ENCODE measurements at places on chromosomes 6 and 20.
A peak's percentile ranks its signal among the peaks of the same experiment; 100 is the strongest.

DNA sequence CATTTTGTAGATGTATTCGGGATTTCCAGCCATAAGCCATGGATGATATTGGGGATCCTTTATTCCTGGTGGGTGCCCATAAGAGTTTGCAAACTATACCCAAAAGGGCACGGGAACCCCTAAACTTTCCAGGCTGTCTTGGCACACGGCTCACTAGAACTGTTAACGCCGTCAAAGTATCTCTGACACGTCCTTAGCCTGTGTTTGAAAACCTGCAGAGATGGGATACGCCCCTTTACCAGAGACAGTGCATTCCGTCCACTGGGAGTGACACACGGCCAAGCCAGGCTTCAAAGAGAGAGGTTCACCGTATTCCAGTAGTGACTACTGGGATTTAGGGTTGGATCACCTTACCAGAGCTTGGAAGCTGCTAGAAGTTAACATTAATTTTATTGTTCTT lies 95.0 kb downstream of the THBS2 start:
- DNase-seq, result no peak

GRCh38 chr6:138088326-138088762 lies 18.9 kb downstream of the PERP start:
- DNase-seq, result peak; percentile 92

GRCh38 chr20:965956-966355 lies 36.2 kb downstream of the RSPO4 start:
- DNase-seq, result peak; percentile 26

DNA sequence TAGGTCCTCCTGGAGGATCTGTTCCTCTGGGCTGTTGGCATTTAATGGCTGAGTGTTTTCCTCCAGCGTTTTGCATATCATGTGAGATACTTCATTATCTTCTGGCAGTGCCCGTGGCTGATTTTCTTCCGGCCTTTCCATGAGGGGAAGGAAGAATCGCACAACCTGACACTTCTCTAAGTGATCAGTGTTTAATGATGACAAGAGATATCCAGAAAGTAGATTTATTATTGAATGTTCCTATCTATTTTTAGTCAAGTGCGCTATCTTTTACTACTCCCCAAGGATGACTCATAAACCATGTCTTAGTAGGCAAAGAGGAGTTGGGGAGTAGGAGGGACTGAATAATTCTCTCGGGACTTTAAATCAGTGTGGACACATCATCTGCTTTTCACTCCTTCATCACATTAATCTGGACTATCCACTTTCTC lies 149.7 kb downstream of the PLCB4 start:
- peak; percentile 33 for DNase-seq

- DNase-seq, result peak; percentile 83
These were observed 443.1 kb upstream of the OPRM1 start for GRCh38 chr6:153595903-153596302.

GRCh38 chr20:20606050-20606449 lies 106.4 kb downstream of the RALGAPA2 start:
- no peak for DNase-seq

- DNase-seq, result no peak
These were observed 187.1 kb downstream of the BMP7 start for GRCh38 chr20:57079031-57080005.

- no peak for DNase-seq
These were observed 58.1 kb downstream of the UQCC1 start for GRCh38 chr20:35353646-35354045.

GRCh38 chr6:75896526-75896925 lies 147.5 kb downstream of the MYO6 start:
- DNase-seq, result no peak

GRCh38 chr20:6008254-6008653 lies 45.6 kb downstream of the LRRN4 start:
- peak; percentile 99 for DNase-seq

- no peak for DNase-seq
These were observed 2.8 kb upstream of the JARID2 start for GRCh38 chr6:15242937-15243614.

GRCh38 chr6:151240791-151241642 lies 1.2 kb downstream of the AKAP12 start:
- peak; percentile 22 for DNase-seq

DNA sequence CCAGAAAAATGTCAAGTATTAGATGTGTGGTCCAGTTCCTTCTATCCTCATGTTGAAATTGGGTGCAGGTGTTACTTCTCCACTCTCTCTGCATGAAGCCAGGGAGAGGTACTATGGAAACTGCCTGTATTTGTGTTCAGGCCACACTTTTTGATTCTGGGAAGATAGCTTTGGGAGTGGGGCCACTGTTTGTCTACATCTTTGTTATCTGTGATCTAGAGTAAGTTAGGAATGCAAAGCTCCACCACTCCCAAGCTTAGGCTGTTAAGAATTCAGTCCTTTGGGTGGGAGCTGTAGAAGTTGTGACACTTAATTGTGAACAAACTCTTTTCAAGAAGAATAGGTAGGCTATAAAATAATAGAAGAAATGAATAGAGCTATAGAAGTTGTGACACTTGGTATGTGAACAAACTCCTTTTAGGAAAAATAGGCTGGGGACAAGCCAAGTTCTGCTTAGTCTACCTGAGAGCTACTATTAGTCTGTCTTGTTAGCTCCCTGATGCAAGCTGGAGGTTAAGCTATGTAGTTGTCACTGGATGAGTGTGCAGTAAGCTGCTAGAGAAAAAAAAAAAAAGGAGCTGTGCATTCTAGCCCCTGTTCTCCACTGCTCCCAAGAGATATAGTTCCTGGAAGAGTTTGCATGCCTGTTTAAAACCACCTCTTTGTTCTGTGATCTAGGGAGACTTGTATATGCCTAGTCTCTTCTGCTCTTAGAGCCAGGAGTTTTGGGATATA lies 7.1 kb upstream of the GFRAL start:
- no peak for DNase-seq

GRCh38 chr6:65819152-65819551 lies 112.1 kb upstream of the EYS start:
- DNase-seq, result peak; percentile 9

DNA sequence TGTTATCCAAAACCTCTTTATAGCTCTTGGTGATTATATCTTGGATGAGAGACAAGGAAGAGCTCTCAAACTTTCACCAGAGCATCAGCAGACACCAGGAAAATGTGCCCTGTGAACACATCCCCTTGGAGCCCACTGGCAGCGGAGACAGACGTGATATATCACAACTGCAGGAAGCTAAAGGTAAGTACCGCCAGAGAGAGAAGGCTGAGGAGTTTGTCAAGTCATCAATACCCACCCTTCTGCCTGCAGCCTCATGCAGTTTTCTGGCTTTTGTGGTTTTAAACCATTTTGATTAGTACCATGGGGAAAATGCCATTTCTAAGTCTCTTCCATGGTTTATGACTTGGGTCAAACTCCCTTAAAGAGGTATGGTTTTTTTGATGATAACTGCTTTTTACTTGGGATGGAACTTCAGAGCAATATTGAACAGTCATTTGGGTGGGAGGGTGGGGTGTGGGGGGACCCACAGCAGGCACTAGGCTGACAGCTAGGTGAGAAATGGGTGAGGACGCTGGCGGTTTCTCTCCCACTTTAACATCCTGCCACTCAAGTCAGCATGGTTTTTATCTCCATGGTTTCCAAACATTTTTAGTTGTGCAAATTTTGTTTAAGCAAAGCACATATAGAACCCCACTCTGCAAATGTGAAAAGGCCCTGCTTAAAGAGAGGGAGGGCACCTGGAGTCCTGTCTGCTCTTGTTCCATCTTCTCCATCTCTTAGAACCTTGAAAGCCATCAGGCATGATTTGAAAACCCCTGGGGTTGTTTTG lies 108.4 kb downstream of the SCML4 start:
- no peak for DNase-seq

DNA sequence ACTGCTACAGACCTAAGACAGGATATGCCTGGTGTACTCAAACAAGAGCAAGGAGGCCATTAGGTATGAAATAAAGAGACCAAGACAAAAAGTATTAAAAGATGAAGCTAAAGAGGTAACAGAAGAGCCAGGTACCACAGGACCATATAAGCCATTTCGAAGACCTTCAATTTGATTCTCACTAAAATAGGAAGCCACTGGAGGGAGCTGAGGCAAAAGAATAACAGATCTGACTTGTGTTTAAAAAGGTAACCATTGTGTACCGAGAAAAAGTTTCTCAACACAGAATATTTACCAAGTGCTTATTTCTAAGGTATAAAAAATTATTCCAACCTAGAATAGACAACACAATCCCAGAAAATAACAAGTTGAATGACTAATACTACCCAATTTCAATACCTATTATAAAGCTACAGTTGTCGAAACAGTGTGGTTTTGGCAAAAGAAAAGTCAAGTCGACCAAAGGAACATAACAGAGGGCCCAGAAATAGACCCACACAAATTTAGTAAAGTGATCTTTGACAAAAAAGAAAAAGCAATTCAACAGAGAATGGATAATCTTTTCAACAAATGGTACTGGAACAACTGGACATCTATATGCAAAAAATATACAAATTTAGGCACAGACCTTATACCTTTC lies 125.3 kb upstream of the DST start:
- no peak for DNase-seq

- DNase-seq, result no peak
These were observed 8.4 kb downstream of the DTD1 start for GRCh38 chr20:18596270-18596669.

GRCh38 chr20:944774-945410 lies 28.8 kb upstream of the ANGPT4 start:
- DNase-seq, result no peak

DNA sequence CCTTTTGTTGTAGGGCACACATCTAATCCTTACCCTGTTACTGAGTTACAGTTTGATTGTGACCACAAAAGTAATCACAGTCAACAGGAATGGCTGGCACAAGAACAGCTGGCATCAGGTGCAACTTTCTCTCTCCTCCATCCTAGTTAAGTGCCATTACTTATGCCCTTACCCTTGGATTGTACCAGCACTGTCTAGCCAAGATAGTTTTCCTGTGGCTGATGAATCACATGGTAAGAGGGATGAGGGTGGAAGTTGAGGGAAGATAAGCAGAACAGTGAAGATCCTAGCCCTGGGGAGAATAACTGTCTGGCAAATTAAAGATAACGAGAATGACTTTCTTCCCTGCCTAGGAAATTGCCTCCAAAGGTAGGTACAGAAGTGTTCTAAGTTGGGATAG lies 42.0 kb downstream of the RNF217 start:
- DNase-seq, result no peak

GRCh38 chr6:114389111-114389510 lies 46.3 kb upstream of the HS3ST5 start:
- DNase-seq, result no peak

DNA sequence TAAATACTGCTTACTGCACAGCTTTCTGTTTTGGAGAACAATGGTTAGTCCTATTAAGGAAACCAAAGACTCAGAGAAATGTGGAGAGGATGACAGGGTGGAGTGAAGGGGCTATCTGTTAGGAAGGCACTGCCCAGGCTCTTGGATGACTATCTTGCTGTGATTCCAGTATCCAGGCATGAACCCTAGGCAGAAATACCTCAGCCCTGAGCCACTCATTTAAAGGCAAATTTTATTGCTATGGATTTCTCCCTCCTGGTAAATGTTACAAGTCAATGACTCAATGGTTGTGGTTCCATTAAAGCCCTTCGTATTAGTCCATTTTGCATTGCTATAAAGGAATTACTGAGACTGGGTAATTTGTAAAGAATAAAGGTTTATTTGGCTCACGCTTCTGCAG lies 25.9 kb downstream of the ADGRF4 start:
- no peak for DNase-seq

GRCh38 chr20:53752583-53752970 lies 158.9 kb upstream of the ZNF217 start:
- no peak for DNase-seq

- DNase-seq, result no peak
These were observed 159.4 kb downstream of the CDK19 start for GRCh38 chr6:110655821-110656220.

DNA sequence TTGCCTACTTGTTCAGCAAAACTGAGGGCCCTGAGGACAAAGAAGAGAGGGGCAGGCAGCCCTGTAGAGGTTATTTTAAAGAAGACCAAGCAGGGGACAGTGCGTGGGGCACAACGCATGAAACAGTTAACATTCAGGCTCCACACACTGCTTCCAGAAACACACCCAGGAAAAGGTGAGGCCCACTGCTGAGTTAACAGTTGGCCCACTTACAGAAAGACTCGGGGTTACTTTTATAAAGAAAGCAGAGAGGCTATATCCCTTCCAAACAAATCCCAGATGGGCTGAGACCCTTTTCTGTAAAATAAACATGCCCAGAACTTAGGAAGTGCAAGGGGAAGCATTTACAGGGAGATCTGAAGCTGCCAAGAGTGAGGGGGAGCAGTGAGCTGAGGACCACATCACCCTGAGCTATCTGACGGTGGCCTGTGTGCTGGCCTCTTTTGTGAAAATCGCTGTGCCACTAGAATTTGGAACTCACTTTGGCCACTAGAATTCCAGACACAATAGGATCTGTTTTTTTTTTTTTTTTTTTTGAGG lies 49.8 kb upstream of the SSTR4 start:
- DNase-seq, result no peak

DNA sequence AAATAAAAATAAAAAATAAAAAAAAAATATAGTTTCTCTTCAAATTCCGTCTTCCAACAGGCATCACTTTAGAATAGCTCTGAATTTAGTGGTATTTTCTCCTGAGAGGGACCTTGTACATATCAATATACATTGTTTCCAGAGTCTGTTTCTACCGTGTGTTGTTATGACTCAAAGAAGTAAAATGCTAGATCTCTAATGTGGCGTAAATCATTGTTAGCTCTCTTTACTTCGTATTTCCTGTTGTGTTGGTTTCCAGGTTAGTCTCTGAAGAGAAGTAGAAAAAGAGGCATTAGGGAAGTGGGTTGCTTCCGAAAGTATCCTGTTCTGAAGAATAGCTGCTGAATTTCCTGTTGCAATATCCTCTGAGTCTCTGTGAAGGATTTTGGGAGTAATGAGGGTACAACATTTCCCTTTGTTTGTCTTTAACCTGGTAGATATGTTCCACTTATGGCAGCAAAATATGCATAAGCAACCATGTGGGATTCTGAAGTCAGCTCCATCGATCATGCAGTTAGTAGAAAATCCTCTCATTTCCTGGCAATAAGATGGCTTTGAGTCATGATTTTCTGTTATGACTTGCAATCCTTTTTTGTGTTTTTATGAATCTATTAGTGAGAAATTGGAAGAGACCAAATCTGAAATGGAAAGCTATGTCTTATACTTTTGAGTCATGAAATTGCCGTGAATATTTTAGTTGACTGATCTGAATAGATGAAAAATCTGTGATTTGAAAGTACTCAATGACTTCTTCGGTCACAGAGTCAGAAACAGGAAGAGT lies 42.0 kb upstream of the MCHR2 start:
- DNase-seq, result no peak
